ENCODE measurements at places on chromosomes 4 and X. TPM values are rescaled to one million over a fixed set of nuclear protein-coding genes. Genes with fewer than 3 reads are reported as not detected.
A peak's percentile ranks its signal among the peaks of the same experiment; 100 is the strongest.

UCHL1 gene
- 7.2 TPM for total RNA-seq

GRCh38 chr4:37825968-37826294, 555 bp upstream of the PGM2 start:
- peaks cover 8% of the 10 kb centered on the region for H3K4me1 ChIP-seq
- peak overlapping the region; percentile 91 for H3K4me3 ChIP-seq
- peak overlapping the region; percentile 83 for H3K27ac ChIP-seq
- H3K27me3 ChIP-seq, result no peaks in the 10 kb centered on the region

PRRG3 gene
- total RNA-seq, result 1.4 TPM

- no peak overlapping the region for H3K4me3 ChIP-seq
- H3K36me3 ChIP-seq, result no peaks in the 10 kb centered on the region
- no peaks in the 10 kb centered on the region for H3K4me1 ChIP-seq
- H3K27ac ChIP-seq, result no peak overlapping the region
These were observed 31.6 kb downstream of the SLC10A7 start for GRCh38 chr4:146490106-146490505.

DNAAF6 gene
- not detected for total RNA-seq

PPEF2 gene
- total RNA-seq, result not detected

- no peak for DNase-seq
- H3K27ac ChIP-seq, result no peak overlapping the region
- H3K4me3 ChIP-seq, result no peak overlapping the region
- no peaks in the 10 kb centered on the region for H3K4me1 ChIP-seq
These were observed 338.3 kb upstream of the GALNT7 start for GRCh38 chr4:172830295-172830764.

VCX3B gene
- not detected for total RNA-seq

DNA sequence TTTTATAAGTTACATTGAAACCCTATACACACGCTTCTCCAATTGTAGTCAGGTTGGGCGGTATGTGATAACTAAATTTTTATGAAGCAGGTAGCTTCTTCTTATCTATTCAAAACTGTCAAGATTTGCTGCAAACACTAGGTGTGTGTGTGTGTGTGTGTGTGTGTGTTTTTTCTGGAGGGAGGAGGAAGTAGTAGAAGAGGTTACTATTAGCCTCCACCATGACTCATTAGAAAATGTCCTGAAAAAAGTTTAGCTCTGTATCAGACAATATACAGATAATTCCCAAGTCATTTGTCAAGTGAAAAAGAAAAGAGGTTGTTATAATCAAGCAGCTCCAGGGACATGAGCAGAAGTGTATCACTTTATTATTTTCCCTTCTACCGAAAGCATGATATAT, 33.9 kb downstream of the PCDH7 start:
- no peak overlapping the region for H3K4me3 ChIP-seq
- H3K4me1 ChIP-seq, result no peaks in the 10 kb centered on the region
- no peaks in the 10 kb centered on the region for H3K27me3 ChIP-seq
- no peak for DNase-seq
- no peak overlapping the region for H3K27ac ChIP-seq
- no peaks in the 10 kb centered on the region for H3K36me3 ChIP-seq

DNA sequence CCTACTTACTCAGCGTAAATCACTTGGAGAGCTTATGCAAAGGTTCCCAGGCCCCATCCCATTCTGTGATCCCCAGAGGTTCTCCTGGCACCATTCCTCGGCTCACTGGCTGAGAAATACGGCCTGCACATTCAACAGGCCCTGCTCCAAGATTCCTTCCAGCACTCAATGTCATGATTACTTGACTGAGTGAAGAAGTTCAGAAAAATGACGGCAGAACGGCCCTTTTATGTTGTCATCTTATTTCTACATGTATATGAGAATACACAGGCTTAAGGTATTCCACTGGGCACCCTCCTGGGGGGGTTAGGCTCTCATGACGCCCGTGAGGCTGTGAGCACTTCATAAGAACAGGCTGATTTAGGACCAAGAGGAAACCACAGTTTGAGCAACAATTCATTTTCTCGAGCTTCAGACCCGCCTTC, 190.6 kb downstream of the NSUN7 start:
- H3K27ac ChIP-seq, result peak overlapping the region; percentile 37
- no peaks in the 10 kb centered on the region for H3K27me3 ChIP-seq
- DNase-seq, result no peak
- H3K36me3 ChIP-seq, result peaks cover 4% of the 10 kb centered on the region

ANK2 gene
- total RNA-seq, result 12.0 TPM

- H3K27ac ChIP-seq, result no peak overlapping the region
- H3K4me3 ChIP-seq, result no peak overlapping the region
- H3K27me3 ChIP-seq, result no peaks in the 10 kb centered on the region
- no peaks in the 10 kb centered on the region for H3K4me1 ChIP-seq
These were observed 51.5 kb upstream of the RAB9B start for GRCh38 chrX:103883533-103883932.

SPANXA2 gene
- total RNA-seq, result not detected

ITM2A gene
- total RNA-seq, result 44.4 TPM

DNA sequence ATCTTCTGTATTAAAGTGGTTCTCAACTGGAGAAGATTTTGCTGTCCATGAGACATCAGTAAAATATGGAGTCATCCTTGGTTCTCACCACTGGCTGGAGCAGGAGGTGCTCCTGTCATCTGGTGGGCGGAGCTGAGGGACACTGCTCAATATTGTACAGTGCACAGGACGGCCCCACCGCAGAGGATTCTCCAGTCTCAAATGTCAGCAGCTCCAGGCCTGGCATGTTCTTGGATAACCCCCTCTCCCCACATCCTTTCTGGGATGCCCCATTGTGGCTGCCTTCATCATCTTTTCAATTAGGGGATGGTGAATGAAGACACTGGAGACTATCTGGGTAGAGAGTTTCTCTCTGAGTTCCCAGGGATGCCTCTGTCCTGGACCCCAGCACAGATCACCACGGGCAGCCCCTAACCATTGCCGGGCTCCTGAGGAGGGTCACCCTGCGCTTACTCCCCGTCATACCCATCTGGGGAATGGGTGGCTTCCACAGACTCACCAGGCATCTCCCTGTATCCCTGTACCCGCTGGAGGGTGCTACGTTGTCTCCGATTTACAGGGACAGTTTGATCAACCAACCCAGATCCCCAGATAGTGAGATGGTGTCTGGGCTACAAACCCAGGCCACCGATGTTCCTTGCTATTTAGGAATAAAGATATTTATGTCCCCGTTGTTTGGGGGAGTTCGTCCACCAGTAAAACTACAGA, 21.9 kb upstream of the P2RY8 start:
- H3K27ac ChIP-seq, result no peak overlapping the region
- no peaks in the 10 kb centered on the region for H3K36me3 ChIP-seq
- H3K27me3 ChIP-seq, result no peaks in the 10 kb centered on the region

DNA sequence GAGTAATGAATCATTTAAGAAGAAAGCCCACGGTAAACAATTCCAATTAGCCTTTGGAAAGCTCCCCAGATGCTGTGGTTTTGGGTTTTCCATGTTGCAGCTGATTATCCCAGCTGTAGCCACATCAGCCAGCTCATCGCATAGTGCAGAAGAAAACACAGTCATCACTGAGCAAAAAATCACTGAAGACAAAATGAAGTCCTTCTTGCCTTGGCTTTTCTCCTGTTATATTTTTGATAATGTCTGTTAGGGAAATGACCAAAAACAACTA, 193.0 kb upstream of the C1QTNF7 start:
- H3K4me3 ChIP-seq, result no peak overlapping the region
- peaks cover 15% of the 10 kb centered on the region for H3K4me1 ChIP-seq

DNA sequence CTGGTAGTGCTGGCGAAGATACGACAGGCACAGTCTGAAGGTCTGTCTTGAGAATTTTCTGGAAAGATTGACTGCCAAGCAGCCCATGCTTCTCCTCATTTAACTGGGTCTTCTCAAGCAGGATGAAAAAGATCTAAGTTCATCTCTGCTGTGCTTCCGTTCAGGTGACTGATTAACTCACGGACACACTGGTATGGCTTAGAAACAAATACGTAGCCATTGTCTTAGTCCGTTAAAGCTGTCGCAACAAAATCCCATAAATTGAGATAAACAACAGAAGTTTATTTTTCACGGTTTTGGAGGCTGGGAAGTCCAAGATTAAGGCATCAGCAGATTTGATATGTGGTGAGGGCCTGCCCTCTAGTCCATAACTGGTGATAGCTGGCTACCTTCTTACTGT, 39.5 kb downstream of the SPINK2 start:
- H3K27ac ChIP-seq, result no peak overlapping the region
- no peak overlapping the region for H3K4me3 ChIP-seq
- no peak for DNase-seq
- H3K36me3 ChIP-seq, result no peaks in the 10 kb centered on the region
- no peaks in the 10 kb centered on the region for H3K27me3 ChIP-seq
- H3K4me1 ChIP-seq, result peaks cover 2% of the 10 kb centered on the region

- no peak overlapping the region for H3K27ac ChIP-seq
- no peaks in the 10 kb centered on the region for H3K27me3 ChIP-seq
- no peaks in the 10 kb centered on the region for H3K4me1 ChIP-seq
These were observed 115.9 kb downstream of the RAB28 start for GRCh38 chr4:13368217-13368616.

GRCh38 chr4:154417373-154417673, 74.3 kb downstream of the DCHS2 start:
- no peaks in the 10 kb centered on the region for H3K27me3 ChIP-seq
- H3K36me3 ChIP-seq, result no peaks in the 10 kb centered on the region
- H3K4me1 ChIP-seq, result no peaks in the 10 kb centered on the region
- no peak for DNase-seq
- H3K27ac ChIP-seq, result no peak overlapping the region
- H3K4me3 ChIP-seq, result no peak overlapping the region

GRCh38 chr4:13963601-13964000, 336.1 kb upstream of the BOD1L1 start:
- no peak overlapping the region for H3K4me3 ChIP-seq
- no peaks in the 10 kb centered on the region for H3K4me1 ChIP-seq
- DNase-seq, result no peak
- no peaks in the 10 kb centered on the region for H3K27me3 ChIP-seq
- no peaks in the 10 kb centered on the region for H3K36me3 ChIP-seq

DNA sequence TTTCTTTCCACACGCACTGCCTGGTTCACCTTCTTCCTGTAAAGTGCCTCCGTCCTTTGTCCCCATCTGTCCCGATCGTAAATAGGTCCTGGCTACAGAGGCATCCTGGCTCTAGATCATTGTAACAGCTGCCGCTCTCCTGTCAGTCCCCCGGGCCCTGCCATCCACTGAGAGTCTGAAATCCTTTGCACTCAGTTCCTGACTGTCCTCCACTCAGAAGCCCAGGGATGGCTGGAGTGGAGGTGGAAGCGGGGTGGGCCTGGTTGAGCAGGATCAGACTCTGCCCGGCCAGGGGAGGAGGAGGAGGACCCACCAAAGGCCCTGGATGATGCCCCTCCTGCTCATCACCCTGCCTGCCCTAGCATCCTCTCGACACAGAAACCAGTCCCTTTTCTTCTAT, 29.8 kb downstream of the PIGG start:
- no peak overlapping the region for H3K4me3 ChIP-seq
- no peak overlapping the region for H3K27ac ChIP-seq
- H3K27me3 ChIP-seq, result no peaks in the 10 kb centered on the region

- no peaks in the 10 kb centered on the region for H3K27me3 ChIP-seq
- no peaks in the 10 kb centered on the region for H3K36me3 ChIP-seq
- H3K4me1 ChIP-seq, result no peaks in the 10 kb centered on the region
- H3K4me3 ChIP-seq, result no peak overlapping the region
These were observed 9.7 kb upstream of the TREX2 start for GRCh38 chrX:153455571-153455970.

- H3K36me3 ChIP-seq, result no peaks in the 10 kb centered on the region
- H3K4me3 ChIP-seq, result no peak overlapping the region
- no peak for DNase-seq
- no peaks in the 10 kb centered on the region for H3K27me3 ChIP-seq
These were observed 47.4 kb downstream of the FREM3 start for GRCh38 chr4:143653031-143653430.

- DNase-seq, result peak; percentile 67
- H3K27ac ChIP-seq, result no peak overlapping the region
- no peaks in the 10 kb centered on the region for H3K36me3 ChIP-seq
- no peaks in the 10 kb centered on the region for H3K4me1 ChIP-seq
- H3K4me3 ChIP-seq, result no peak overlapping the region
These were observed 124.2 kb upstream of the MBNL3 start for GRCh38 chrX:132612821-132613564.

CTAG1A gene
- total RNA-seq, result not detected

DNA sequence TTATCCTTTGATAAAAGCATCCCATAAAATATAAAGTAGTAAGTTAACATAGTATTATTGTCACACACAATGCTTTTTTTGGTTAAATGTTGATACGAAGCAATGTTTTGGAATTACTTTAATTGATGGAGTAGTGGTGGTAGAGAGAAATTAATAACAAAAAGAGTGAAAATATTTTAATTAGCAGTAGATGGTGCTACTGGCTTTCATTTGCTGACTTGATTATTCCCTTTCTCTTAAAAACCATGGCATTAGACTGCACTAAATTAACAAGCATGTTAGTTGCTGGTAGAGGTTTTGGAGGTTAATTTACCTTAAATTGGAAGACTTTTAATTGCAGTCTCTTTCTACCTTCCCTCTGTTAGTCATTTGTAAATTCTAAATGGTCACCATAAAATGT, 8.9 kb upstream of the DCK start:
- H3K36me3 ChIP-seq, result no peaks in the 10 kb centered on the region
- no peaks in the 10 kb centered on the region for H3K27me3 ChIP-seq
- H3K4me3 ChIP-seq, result no peak overlapping the region
- no peak overlapping the region for H3K27ac ChIP-seq
- no peaks in the 10 kb centered on the region for H3K4me1 ChIP-seq
- no peak for DNase-seq

- H3K4me3 ChIP-seq, result no peak overlapping the region
- no peaks in the 10 kb centered on the region for H3K27me3 ChIP-seq
- no peaks in the 10 kb centered on the region for H3K4me1 ChIP-seq
- H3K36me3 ChIP-seq, result no peaks in the 10 kb centered on the region
These were observed 7.0 kb downstream of the PRSS12 start for GRCh38 chr4:118345813-118346212.

GRCh38 chrX:14670819-14671218, 141.5 kb downstream of the GLRA2 start:
- H3K4me1 ChIP-seq, result no peaks in the 10 kb centered on the region
- H3K27ac ChIP-seq, result no peak overlapping the region
- no peak for DNase-seq
- H3K4me3 ChIP-seq, result no peak overlapping the region
- no peaks in the 10 kb centered on the region for H3K36me3 ChIP-seq

EREG gene
- total RNA-seq, result 0.69 TPM

GRCh38 chr4:55947912-55948725, 626 bp upstream of the CEP135 start:
- peaks cover 7% of the 10 kb centered on the region for H3K36me3 ChIP-seq
- H3K27me3 ChIP-seq, result no peaks in the 10 kb centered on the region
- no peak for DNase-seq
- H3K4me1 ChIP-seq, result peaks cover 5% of the 10 kb centered on the region
- H3K4me3 ChIP-seq, result peak overlapping the region; percentile 82
- peak overlapping the region; percentile 90 for H3K27ac ChIP-seq

DNA sequence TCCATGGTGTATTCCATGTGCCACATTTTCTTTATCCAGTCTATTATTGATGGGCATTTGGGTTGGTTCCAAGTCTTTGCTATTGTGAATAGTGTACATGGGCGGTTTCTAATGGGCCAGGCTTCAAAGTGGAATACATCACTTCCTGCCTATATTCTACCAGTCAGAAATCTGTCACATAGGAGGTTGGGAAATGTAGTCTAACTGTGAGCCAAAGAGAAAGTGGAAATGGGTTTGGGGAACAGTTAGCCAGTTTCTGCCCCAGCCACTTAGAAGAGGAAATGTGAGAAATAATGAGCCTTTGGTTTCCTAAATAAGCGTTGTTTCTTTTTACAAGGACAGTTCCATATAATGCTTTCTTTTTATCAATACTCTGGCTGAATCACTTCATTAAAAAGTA, 85.1 kb upstream of the AP1S2 start:
- no peaks in the 10 kb centered on the region for H3K4me1 ChIP-seq
- no peak overlapping the region for H3K4me3 ChIP-seq
- H3K27ac ChIP-seq, result no peak overlapping the region
- no peaks in the 10 kb centered on the region for H3K27me3 ChIP-seq
- no peak for DNase-seq

KLKB1 gene
- total RNA-seq, result 1.5 TPM
